ENCODE measurements at places on chromosomes 4 and X.

- peak; percentile 53 for DNase-seq
Observed at GRCh38 chr4:26821677-26822503, 38.8 kb upstream of the STIM2 start.

DNA sequence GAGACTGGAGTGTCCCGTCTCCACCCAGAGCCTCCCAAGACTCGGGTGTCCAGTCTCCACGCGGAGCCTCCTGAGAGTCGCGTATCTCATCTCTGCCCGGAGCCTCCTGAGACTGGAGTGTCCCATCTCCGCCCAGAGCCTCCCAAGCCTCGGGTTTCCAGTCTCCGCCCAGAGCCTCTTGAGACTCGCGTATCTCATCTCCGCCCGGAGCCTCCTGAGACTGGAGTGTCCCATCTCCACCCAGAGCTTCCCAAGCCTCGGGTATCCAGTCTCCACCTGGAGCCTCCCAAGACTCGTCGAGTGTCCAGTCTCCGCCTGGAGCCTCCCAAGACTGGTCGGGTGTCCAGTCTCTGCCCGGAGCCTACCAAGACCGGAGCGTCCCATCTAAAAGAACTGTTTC lies 2.3 kb downstream of the FAM47C start:
- no peak for DNase-seq

DNA sequence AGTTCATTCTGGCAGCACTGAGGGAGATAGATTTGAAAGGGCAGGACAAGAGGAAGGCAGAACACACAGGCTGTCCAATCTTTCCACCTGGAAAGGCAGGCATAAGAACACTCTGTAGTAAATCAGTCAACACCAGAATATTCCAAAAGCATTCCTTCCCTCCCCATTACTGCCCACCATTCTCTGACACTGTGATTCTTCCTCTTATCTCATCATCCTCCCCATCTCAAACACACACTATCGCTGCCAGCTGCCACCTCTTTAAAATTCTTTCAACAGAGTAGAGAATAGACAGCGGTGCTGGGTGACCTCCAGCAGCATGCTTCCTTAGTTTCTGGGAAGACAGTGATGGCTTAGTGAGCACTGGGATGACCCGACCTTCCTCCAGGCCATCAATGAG lies 53.7 kb upstream of the MYOZ2 start:
- no peak for DNase-seq

- no peak for DNase-seq
Observed at GRCh38 chrX:4622486-4623167, 909.2 kb upstream of the PRKX start.

GRCh38 chr4:111921714-111922113 lies 223.5 kb upstream of the FAM241A start:
- DNase-seq: no peak

- DNase-seq: no peak
Observed at GRCh38 chrX:11543249-11543648, 122.5 kb downstream of the ARHGAP6 start.

- DNase-seq: no peak
Observed at GRCh38 chr4:108141213-108141950, 27.4 kb downstream of the LEF1 start.

GRCh38 chrX:38112566-38112965 lies 106.2 kb downstream of the SYTL5 start:
- no peak for DNase-seq

GRCh38 chr4:46508216-46508615 lies 118.3 kb upstream of the GABRA2 start:
- no peak for DNase-seq

DNA sequence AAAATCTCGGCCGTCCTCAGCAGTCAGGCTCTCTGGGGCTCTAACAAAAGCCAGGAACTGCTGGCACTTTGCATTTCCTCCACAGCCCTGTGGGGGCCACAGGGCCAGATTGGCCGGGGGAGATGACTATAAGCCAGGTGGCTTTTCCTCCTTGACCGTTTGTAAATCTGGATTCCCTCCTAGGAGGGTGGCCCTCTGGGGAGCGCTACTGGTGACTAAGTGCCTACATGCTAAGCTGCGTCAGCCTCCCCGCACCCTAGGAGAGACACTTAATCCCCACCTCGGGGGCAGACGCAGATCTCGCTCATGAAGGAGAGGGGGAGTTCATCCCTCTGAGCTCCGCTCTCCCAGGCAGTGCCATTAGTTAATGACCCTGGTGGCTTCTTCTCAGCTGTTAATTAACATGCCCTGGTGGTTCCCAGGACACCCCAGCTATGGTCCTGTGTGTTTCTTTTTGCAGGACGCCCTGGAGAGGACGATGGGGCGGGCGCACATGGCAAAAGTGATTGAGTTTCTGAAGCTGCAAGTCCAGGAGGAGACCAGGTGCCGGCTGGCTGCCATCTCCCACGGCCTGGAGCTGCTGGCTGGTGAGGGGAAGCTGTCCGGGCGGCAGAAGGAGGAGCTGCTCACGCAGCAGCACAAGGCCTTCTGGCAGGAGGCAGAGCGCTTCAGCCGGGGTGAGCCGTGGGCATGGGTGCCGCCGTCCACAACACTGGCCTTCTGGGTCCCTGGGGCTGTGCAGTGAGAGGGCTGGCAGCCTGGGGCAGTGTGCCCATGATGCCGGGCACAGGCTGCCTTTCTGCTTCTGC lies 41.6 kb downstream of the EVC start:
- DNase-seq: no peak

- no peak for DNase-seq
Observed at GRCh38 chr4:26044983-26045382, 131.0 kb downstream of the SMIM20 start.

GRCh38 chr4:94221916-94222315 lies 14.3 kb downstream of the SMARCAD1 start:
- no peak for DNase-seq

DNA sequence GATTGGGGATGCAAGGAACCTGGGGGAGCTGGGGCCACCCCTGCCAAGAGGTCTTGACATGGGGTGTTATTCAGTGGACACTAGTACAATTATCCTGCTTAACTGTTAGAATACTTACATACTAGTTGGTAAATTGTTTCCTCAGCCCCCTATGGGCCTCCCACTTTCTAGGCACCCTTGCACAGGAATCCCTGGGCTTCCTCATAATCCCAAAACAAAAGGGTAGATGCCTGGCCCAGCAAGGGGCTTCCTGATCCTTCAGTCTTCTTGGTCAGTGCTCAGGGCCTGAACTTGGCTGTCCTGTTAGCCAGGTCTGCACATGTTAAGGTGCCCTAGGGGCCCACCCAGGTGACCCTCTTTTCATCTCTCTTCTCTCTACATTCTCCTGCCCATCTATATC lies 48.7 kb upstream of the MSX1 start:
- no peak for DNase-seq

GRCh38 chr4:16140231-16140878 lies 56.5 kb upstream of the PROM1 start:
- no peak for DNase-seq

GRCh38 chr4:67604749-67605148 lies 46.2 kb downstream of the STAP1 start:
- DNase-seq: no peak

GRCh38 chr4:182862141-182862875 lies 54.9 kb downstream of the DCTD start:
- DNase-seq: no peak

GRCh38 chrX:721354-721753 lies 90.8 kb downstream of the SHOX start:
- DNase-seq: no peak

GRCh38 chr4:163764569-163764968 lies 270.1 kb downstream of the TMA16 start:
- no peak for DNase-seq

DNA sequence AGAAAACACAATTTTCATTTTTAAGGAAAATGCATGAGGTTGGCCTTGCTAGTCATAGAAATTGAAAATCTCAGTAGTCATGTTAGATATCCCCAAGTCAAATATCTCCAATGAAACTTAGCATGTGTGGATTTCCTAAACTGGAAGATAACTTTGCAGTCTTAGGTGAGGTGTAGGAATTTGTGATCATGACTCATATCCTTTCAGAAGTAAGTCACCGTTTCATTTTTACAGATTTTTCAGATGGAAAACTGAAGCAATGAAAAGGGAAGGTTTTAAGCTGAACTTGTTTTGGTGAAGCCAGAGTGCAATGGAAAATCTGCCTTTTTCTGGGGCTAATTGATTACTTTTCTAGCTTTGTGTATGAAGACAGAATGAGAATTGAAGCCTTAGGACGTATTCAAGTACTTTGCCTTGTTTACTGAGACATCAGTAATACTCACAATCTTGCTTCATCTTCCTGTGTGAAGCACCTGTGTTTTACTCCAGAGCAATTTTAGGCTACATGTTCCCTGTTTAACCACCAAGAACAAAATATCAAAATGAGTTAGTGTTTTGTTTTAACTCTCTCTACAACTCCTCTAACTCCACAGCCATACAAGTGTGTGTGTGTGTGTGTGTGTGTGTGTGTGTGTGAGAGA lies 1662.8 kb upstream of the ADGRL3 start:
- no peak for DNase-seq

GRCh38 chrX:10931976-10932375 lies 179.2 kb upstream of the HCCS start:
- no peak for DNase-seq

DNA sequence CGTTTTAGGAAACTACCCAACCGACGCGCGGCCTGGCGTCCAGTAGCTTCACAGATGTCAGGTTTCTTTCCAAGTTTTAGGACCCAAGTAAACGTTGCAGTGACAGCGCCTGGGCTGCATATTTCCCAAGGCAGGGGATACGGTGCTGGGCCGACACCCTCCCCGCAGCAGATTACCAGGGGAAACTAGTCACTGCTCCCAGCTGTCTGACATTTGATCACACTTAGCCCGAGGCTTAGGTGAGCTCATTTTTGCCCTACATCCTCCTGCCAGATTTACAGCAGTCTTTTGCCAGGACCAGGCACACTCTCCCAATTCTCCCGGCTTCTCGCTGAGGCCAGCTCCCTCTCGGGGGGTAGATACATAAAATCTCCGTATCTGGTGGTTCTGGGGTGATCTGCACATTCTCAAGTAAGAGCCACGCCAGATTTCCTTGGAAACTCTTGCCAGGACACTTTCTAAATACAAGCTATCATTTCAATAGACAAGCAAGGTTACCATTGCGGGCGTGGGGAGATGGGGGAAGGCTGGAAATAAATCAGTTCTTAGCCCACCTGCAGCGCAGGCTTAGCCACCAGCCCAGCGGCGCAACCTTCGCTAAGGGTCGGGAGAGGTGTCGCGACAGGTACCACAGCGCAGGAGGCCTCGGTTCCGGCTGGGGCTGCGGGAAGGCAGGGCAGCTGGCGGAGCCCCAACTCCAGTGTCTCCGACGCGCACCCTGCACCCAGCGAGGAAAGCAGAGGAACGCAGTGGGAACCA lies 2.5 kb upstream of the SOX3 start:
- DNase-seq: no peak

DNA sequence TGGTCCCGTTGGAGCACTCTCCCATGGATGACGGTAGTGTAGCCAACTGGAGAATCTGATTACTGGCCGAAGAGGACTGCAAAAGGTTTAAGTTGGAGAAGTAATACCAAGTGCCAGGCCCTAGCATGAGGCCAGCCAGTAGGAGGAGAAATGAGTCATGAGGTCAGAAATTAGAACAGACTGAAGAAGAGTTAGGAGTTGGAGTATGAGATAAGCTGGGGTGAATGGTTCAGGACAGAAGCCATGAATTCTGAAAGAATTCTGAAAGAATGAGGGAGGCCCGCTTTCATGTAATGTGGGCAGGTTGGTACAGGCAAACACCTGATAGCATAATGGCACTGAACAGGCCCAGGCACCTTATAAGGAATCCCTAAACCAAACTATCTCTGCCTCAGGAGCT lies 18.4 kb upstream of the STK26 start:
- DNase-seq: no peak

- no peak for DNase-seq
Observed at GRCh38 chr4:5798462-5798861, 87.5 kb downstream of the EVC start.

DNA sequence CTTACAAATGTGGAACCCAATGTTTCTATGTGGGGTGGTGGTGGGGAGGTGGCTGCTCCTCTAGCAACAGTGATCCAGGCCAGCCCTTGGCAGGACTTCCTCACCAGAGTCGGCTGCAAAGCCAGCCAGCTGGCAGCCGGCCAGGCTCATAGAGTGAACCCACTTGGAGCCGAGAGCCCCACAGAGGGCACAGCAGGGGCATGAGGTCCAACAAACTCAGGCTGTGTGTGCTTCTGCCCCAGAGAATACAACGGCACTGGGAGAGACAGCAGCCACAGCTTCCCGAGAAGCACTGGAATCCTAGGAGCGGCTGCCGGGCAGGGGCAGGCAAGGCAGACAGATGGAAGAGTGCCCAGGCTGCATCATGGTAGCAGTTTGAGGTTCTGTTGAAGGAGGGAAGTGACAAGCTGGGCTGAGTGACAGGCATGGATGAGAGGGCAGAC lies 23.5 kb upstream of the SOWAHD start:
- DNase-seq: no peak

- peak; percentile 80 for DNase-seq
Observed at GRCh38 chr4:7761720-7762119, 177.9 kb downstream of the AFAP1 start.

GRCh38 chr4:149498246-149498645 lies 317.4 kb downstream of the IQCM start:
- no peak for DNase-seq

GRCh38 chrX:101080326-101081124 lies 1.8 kb downstream of the TMEM35A start:
- DNase-seq: no peak

GRCh38 chrX:37454537-37455285 lies 105.5 kb downstream of the PRRG1 start:
- DNase-seq: no peak

DNA sequence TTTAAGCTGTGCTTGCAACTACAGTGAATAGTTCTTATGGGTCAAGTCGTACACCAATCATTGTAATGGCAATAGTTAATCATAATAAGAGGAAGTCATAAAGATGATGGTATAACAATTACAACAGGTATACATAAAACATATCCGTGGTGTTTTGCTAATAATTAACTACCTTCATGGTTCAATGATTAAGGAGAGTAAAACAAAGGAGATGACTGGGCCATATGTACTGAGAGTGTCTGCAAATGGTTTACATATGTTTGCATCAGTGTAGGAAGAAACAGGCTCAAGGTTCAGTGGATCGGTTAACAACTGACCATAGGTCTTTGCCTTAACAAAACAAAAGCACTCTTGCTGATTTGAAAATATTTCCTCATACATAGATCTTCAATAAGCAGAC lies 253.0 kb downstream of the COX7B2 start:
- DNase-seq: no peak

DNA sequence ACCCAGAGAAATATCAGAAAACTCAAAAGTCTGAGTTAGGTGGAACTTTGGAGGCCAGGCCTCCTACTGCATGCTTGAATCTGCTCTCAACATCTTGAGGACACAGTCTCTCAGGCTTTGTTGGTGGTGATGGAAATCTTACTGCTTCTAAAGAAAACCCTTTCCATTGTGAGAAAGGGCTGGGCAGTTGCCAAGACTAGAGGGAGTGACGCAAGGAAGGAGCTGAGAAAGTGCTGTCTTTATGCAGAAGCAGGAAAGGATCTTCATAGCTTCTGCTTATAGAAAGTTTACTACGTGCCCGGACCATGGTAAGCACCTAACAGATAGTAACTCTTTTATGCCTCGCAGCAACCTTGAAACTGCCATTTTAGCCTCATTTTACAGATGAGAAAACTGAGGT lies 2.4 kb upstream of the CRMP1 start:
- no peak for DNase-seq
